Activated T-helper 1 cell treated with Interleukin-2 at 50 U/mL for 16 hours (primary cell): ENCODE measurements at places on chromosomes 7 and 10.

DNA sequence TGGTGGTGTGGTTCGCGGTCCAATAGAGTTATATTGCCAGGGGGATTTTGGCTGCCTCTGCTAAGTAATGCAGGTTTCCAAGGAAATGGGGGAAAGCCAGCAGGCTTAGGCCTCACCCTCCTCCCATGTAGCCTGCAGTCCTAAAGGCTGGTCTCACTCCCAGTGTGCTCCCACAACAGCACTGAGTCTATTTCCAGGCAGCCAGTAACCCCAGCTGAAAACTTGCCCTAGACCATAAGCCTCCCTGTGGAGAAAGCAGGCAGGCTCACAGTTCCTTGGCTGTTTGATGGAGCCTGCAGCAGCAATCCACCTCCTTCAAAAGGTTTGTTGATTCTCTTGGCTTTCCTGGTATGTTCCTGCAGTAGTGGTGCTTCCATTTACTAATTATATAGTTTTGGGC is 220.0 kb upstream of the ZNF804B start:
- no peak for DNase-seq

GRCh38 chr7:151309311-151309710 is 32.3 kb upstream of the NUB1 start:
- DNase-seq = no peak

DNA sequence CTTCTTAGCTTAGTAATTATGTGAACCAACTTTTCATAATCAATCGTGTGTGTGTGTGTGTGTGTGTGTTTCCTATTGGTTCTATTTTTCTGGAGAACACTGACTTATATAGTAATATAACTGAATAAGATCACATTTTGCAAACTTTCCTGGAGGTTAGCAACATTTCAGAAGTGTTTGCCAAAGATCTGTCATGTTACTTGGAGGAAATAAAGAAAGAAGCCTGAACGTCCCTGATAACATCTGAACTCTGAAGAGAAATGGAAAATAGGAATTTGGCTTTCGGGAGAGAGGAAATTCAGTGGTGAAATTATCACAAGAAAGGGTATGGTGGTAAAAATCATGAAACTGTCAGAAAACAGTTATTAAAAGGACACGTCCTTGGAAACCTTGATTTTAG is 984.4 kb upstream of the AUTS2 start:
- DNase-seq = no peak

GRCh38 chr10:44462338-44462914 is 77.5 kb upstream of the CXCL12 start:
- no peak for DNase-seq

GRCh38 chr10:101892782-101893391 is 49.3 kb upstream of the KCNIP2 start:
- no peak for DNase-seq

DNA sequence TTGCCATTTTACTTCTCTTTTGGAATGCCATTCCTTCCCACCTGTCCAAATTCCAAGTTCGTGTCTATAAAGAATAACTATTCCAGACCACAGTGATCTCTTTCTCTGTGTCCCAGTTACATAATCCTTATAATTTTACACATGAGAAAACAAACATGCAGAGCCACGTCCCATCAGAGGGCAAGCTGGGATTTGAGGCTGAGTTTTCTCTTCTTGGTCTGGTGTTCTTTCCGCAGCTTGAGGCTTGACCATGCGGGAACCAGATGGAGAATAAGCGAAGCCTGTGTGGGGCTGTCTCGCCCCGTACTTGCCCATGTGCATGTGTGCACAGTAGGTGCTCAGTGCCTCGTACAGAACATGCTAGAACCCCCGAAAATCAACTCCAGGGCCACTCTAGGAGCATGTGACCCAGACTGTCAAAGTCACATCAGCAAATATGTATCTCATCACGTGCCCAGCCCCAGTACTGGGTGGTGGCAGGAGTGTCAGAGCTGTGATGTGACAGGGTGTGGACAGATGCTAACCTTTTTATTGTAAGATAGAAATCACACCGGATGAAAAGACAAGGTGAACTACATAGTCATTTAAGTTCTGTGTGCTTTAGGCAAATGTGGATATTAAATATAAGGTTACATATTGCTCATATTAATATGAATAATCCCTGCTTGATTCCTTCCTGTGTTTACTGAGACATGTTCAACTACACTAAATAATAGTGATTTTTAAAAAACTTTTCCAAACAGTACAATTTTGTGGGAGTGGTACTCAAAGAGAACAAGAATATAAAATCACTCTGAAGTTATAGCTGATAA is 3.2 kb downstream of the INSIG1 start:
- no peak for DNase-seq

- DNase-seq = no peak
Observed at GRCh38 chr10:7209458-7209857, 201.4 kb downstream of the SFMBT2 start.

DNA sequence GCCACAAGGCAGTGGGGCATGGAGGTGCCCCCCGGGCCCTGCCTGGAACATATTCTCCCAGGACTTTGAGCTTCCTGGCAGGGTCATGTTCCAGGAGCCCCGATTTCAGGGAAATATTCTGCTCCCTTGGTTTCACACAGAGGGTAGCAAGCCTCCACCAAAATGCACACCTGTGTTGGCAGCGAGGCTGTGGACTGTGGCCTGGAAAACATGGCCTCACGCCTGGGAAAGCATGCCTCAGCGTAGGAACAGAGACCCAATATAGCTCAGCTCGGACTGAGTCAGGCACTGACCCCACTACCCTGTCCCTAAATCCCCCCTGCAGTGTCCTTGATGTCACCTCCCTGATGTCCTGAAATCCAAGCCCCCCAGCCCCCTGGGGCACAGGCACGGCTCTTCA is 92.0 kb downstream of the KCNMA1 start:
- DNase-seq = no peak

DNA sequence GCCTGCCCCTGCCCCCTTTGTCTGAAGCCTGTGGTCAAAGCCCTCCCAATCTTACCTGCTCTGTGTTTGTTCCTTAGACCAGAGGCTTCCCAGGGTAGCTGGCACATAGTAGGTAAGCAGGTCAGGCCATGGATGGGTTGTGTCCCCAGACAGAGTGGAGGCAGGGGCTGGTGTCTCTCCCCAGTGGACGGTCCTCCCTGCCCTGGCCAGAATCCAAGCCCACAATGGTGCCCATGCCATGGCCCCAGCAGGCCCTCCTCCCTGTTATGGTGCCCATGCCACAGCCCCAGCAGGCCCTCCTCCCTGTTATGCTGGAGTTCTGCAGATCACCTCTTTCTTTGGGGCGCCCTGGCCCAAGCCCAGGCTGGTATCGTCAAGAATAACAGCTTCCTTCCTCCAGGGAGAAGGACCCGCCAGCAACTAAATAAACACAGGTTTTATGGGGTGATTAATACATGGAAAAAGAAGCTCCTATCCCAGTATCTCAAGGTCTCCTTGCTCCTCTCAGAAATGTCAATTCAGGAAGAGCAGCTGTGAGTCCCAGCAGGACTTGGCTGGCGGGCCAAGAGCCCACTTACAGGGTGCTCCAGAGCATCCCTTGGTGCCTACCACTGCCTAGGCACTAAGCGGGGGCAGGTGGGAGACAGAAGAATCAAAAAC is 82.0 kb downstream of the NEURL1 start:
- DNase-seq = no peak

- no peak for DNase-seq
Observed at GRCh38 chr10:91635401-91636400, 2.8 kb upstream of the PPP1R3C start.

GRCh38 chr7:116859323-116859722 is 3.1 kb upstream of the CAPZA2 start:
- DNase-seq = no peak

GRCh38 chr10:29668628-29669027 is 33.9 kb upstream of the SVIL start:
- no peak for DNase-seq

GRCh38 chr7:14635955-14636354 is 266.6 kb downstream of the DGKB start:
- no peak for DNase-seq

DNA sequence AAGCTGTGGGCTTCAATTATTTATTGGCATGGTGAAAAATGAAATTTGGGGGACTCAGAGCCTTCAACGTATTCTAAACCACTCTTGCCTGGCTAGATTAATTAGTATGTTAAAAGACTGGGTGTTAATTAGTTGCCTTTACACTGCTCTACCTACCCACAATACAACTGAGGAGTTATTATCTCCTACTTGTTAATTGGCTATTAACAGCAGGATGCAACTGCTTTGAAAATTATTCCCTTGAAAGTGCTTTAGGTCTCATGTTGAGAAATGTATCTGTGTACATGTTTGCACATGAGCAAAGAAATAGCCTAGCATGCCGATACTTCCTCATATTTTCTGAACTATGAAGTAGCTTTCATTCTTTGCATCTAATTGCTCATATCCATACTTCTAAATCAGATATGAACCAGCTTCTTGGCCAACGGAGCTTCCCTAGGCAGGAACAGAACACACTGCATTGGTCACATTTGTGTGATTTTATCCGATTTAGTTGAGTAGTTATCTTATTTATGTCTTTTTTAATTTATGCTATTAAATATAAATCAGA is 155.8 kb downstream of the GPAM start:
- DNase-seq = no peak

GRCh38 chr7:155414547-155415492 is 43.1 kb upstream of the EN2 start:
- no peak for DNase-seq

DNA sequence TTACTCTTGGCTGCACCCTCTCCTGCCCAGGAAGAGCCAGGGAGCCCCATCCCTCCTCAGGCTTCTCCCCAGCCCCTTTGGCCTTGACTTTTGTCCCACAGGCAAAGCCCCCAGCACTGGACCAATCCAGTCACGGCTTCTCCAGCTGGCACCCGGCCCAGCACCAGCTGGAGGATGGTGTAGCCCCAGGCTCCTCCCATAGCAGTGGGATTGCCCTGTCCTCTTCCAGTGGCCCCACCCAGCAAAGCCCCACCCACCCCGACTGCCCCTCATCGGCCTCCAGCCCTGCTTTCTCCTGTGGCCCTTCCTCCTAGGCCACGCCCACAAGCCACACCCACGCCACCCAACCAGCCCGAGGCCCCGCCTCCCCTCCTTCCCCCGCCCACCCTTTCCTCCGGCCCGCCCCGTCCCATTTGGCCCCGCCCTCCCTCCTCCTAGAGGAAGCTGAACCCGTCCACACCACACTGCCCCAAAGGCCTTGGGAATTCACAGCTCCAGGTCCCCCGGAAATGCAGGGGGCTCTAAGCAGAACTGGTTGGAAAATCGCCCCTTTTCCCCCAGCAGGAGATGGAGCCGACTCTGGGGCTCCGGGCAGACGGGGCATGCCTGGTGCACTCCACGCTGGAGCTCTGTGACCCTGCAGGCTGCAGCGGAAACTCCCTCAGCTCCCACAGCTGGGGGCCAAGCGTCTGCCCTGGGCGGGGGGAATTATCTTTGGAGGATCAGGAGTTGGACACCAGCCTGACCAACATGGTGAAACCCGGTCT is 25.2 kb downstream of the GET4 start:
- no peak for DNase-seq

- no peak for DNase-seq
Observed at GRCh38 chr7:67105377-67105776, 108.7 kb downstream of the TYW1 start.

DNA sequence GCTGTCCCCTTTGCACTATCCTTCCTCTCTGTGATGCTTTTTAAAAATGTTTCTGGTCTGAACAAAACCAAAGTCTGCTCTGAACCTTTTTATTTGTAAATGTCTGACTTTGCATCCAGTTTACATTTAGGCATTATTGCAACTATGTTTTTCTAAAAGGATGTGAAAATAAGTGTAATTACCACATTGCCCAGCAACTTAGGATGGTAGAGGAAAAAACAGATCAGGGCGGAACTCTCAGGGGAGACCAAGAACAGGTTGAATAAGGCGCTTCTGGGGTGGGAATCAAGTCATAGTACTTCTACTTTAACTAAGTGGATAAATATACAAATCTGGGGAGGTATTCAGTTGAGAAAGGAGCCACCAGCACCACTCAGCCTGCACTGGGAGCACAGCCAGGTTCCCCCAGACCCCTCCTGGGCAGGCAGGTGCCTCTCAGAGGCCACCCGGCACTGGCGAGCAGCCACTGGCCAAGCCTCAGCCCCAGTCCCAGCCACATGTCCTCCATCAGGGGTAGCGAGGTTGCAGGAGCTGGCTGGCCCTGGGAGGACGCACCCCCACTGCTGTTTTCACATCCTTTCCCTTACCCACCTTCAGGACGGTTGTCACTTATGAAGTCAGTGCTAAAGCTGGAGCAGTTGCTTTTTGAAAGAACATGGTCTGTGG is 11.4 kb upstream of the CSGALNACT2 start:
- DNase-seq = no peak

DNA sequence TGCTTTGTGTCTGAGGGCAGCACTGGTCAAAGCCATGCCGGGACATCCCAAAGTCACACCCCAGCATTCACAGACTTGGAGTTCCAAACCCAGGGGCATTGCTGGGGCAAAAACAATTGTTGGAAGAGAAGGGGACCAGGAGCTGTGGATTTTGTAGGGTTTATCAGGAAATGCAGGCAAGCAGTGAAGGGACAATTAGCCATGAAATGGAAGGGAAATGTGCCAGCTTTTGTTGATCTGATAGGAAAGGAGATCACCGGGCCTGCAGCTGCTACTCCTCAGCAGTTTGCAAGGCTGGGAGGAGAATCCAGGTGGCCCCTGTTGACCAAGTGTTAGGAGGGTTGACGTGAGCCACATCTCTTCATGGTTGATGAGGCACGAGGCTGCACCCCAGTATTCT is 2.5 kb upstream of the BRI3 start:
- no peak for DNase-seq

- no peak for DNase-seq
Observed at GRCh38 chr10:23362069-23362830, 17.7 kb upstream of the C10orf67 start.

DNA sequence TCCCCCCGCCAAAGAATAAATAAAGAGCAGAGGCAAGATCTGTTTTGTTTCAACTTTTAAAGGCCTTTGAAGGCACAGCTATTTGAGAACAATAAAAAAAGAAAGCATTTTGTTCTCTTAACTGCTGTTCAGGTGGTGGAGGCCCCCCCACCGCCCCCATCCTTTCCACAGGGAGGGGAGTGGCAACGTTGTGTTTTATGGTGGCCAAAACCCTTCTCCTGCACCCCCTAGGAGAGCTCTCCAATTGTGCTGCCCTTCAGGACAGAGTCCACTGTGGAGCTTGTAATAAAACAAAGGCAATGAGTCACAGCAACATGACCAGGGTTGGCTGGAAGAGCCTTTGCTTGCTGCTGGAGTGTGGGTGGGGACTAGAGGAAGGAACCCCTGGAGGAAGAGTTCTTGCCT is 987.9 kb downstream of the KCNMA1 start:
- no peak for DNase-seq

GRCh38 chr7:27105301-27106031 is 3.0 kb upstream of the HOXA2 start:
- DNase-seq = no peak

- DNase-seq = no peak
Observed at GRCh38 chr7:107874605-107875446, 16.2 kb upstream of the DLD start.

GRCh38 chr10:103564116-103564501 is 70.6 kb downstream of the NEURL1 start:
- DNase-seq = no peak

- DNase-seq = no peak
Observed at GRCh38 chr10:5433182-5433581, 20.8 kb downstream of the NET1 start.
